ENCODE measurements at places on chromosomes 11 and 22.

GRCh38 chr11:12066056-12066798 lies 44.2 kb upstream of the MICAL2 start:
- peak; percentile 85 for DNase-seq

- peak; percentile 78 for DNase-seq
These were observed 43.4 kb upstream of the PRDM11 start for GRCh38 chr11:45102810-45103621.

- DNase-seq, result no peak
These were observed at the start of gene LUZP2 for GRCh38 chr11:24496736-24497725. LUZP2 (plus strand) TSS chr11:24497053.

DNA sequence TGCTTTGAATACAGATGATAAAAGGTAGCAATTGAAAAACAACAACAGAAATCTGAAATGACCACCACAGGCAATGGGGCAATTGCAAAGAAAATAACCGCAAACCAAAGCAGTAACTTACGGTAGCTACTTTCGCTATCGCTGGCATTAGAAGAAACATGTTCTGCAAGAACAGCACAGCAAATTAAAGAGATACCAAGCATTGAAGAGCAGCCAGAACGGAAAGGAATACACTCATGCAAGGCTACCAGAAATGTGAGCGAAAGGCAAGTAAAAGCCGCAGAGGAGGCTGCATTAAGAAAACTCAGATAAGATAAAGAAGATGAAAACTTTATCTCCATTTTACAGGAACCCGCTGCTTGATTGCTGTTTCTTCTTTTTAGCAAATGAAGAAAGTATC lies 194.1 kb upstream of the CCDC90B start:
- no peak for DNase-seq

- no peak for DNase-seq
These were observed 25.4 kb downstream of the CCKBR start for GRCh38 chr11:6285019-6285418.

GRCh38 chr22:45072322-45072903 lies 62.6 kb upstream of the PHF21B start:
- DNase-seq, result peak; percentile 25

DNA sequence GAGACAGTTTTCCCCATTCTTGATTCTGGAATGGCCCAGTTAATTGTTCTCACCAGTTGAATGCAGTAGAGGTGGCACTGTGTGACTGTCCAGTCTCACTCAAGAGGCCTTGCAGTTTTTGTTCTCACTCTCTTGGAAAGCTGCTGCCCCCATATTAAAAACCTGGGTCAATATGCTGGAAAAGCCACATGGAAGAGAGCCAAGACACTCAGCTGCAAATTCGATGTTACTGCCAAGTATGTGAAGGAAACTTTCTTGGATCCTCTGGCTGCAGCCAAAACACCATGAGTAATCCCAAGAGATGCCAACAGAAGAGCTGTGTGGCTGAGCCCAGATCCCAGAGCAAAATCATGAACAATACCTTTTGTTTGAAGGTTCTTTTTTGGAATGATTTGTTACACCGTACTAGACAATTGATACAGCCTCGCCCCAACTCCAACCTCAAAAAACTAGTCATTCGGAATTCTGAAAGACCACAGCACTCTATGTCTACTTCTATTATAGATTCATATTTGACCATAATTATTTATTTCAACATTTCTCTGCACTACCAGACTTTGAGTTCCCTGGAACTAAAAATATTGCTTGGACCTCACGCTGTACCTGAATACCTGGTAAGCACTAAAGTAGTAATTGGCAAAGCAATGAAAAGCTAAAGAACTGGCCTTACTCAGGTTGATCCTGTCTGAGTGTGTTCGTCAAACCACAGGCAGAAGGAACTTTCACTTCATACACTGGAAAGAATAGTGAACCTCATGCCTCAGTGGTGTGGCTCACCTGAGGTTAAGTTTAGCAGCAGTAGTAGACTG lies 378.8 kb downstream of the ETS1 start:
- DNase-seq, result no peak

- no peak for DNase-seq
These were observed 72.4 kb downstream of the CYP2R1 start for GRCh38 chr11:14819596-14819995.

- peak; percentile 47 for DNase-seq
These were observed 179.6 kb upstream of the PDGFD start for GRCh38 chr11:104343578-104343977.

GRCh38 chr22:35217527-35217926 lies 39.8 kb upstream of the HMGXB4 start:
- DNase-seq, result no peak

DNA sequence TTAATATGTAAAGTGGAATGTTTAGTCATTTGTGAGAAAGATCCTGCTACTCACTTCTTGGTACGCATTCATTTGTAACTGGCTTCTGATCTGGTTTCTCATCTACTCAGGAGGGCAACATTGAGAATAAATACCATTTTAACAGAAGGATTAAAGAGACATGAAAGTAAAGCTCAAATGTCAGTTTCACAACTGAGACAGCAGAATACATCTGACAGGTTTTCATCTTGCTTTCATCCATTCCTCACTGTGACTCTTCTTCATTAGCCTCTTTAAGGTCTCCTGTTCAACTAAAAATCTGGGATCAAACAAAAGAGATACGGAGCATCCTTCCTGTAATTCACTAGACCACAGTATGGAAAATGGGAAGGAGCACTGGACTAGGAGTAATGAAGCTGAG lies 31.4 kb upstream of the CCDC89 start:
- DNase-seq, result no peak
